ENCODE measurements at places on chromosomes 4 and X.
A peak's percentile ranks its signal among the peaks of the same experiment; 100 is the strongest.

- no peak for DNase-seq
Measured at GRCh38 chr4:138199568-138200235, 42.4 kb downstream of the SLC7A11 start.

GRCh38 chrX:55033429-55033828, 2.7 kb upstream of the ALAS2 start:
- DNase-seq, result no peak

DNA sequence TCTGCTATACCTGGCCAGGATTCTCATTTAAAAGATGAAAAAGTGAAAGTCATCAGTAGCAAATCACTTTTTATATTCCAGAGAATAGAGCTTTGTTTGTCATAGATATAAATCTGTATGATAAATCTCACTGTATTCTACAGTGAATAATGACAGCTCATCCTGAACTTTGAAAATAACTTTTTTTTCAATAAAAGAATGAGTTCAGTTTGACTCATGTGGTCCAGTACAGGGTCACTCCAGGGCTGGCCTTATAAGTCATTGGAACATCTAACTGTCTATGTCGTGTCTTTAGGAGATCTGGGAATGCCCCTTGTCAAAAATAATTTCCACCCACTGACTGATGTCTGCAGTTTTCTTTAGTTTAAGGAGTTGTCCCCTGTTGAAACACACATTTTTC, 18.5 kb upstream of the CXCL8 start:
- no peak for DNase-seq

GRCh38 chr4:119284876-119285780, 36.8 kb downstream of the FABP2 start:
- DNase-seq, result peak; percentile 62

GRCh38 chr4:744212-744841, 38.7 kb downstream of the PCGF3 start:
- no peak for DNase-seq

DNA sequence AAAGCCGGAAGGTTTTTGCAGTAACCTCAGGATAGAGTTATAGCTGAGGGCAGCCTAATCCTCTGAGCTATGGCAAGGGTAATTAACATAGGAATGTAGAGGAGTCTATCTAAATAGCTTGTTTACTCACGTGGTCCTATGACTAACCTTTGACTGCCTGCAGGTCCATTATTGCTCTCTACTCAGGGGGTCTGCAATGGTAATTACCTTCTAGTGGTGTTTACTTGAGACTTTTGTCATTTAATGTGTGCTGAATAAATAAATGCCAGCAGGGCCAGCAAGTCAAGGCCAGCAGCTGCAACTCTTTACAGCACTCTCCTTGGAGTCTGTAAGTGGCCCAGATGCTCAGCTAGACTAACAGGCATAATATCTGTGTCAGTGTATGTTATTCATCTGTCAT, 212.7 kb upstream of the FMR1 start:
- DNase-seq, result no peak

GRCh38 chrX:100341142-100341510, 68.9 kb downstream of the PCDH19 start:
- DNase-seq, result no peak

GRCh38 chrX:101219864-101220346, 319 bp downstream of the DRP2 start:
- DNase-seq, result peak; percentile 87

- no peak for DNase-seq
Measured at GRCh38 chr4:67744561-67745283, 9.5 kb downstream of the GNRHR start.

DNA sequence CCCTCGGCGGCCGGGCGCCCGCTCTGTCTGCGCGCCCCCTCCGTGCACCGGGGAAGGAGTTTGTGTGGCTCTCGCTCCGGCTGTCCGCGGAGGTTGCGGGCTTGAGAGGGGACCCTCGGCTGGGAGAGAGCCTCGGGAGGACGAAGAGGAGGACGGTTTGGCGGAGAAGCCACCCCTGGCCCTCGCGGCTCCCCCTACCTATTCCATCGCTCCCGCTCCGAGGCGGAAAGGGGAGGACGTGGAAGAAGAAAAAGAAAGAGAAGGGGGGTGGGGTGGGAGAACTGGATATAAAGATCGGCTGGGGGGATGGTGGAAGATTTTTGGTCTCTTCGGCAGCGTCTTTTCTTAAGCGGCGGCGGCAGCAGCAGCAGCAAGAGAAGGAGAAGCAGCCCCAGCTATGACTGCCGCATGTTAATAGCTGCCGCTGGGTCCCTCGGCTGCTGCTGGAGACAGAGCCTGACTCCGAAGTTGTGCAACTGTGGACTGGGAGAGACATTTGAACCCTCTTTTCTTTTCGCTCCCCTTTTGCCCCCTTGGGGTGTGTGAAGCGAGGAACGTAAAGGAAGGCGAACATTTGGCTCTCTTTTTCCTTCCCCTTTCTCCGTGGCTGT, 895 bp downstream of the ADGRL3 start:
- DNase-seq, result peak; percentile 55

GRCh38 chrX:150503898-150504219, 64.6 kb upstream of the MTM1 start:
- DNase-seq, result no peak

GRCh38 chr4:37765741-37766140, 60.7 kb upstream of the PGM2 start:
- peak; percentile 63 for DNase-seq

DNA sequence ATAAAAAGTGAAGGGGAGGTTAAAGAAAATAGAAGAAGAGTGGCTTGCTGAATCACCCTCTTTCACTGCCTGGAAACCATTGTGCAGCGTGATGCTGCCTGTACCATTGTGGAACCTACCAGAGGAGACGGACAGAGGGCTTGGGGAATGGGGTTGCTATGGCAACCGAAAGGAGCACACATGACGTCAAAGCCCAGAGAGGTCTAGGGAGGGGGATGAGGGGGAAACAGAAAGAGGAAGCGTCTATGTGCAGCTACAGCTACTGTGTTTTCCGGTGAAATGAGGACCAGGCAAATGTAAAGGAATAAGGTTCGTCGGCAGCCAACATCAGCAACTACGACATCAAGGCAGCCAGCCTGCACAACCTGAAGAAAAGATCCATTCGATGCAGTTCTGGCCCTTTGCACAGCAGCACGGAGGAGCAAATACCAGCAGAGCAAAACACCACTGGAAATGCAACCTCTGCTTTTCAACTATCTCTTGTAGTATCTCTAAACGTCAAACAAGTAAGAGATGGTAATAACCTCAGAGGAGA, at the start of gene MAPK10:
TSS of gene MAPK10 (minus strand) at position 110 of the 535 bp plus-strand sequence.
- DNase-seq, result peak; percentile 98

DNA sequence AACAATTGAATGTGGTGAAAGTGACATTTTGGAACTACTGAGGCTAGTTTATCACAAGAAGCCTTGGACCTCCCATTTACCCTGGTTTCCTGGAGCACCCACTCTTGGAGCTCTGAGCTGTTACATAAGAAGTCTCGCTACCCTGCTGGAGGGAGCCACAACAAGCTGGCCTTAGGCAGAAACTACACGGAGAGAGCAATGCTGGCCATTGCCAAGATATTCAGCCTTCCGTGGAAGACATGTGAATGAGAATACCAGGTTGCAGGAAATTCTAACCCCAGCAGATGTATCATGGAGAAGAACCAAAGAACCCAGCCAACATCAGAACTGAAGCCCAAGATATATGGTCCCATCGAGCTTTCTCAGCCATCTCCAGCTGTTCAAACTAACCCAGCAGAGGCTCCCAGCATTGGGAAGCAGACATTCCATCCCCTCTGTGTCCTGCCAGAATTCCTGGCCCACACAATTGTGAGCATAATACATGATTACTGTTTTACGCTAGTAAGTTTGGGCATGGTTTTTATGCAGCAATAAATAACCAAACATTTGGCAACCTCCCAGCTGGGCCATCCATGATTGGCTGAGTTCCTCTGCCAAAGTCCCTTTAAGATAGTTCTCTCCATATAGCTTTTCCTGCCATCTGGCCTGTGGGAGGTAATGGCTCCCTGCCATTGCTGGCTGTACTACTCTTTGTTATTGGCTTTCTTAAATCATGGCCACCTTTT, 17.9 kb upstream of the PDE5A start:
- no peak for DNase-seq

GRCh38 chr4:120055162-120055561, 11.5 kb downstream of the MAD2L1 start:
- DNase-seq, result no peak

GRCh38 chr4:8030121-8030781, 90.6 kb upstream of the AFAP1 start:
- DNase-seq, result no peak

DNA sequence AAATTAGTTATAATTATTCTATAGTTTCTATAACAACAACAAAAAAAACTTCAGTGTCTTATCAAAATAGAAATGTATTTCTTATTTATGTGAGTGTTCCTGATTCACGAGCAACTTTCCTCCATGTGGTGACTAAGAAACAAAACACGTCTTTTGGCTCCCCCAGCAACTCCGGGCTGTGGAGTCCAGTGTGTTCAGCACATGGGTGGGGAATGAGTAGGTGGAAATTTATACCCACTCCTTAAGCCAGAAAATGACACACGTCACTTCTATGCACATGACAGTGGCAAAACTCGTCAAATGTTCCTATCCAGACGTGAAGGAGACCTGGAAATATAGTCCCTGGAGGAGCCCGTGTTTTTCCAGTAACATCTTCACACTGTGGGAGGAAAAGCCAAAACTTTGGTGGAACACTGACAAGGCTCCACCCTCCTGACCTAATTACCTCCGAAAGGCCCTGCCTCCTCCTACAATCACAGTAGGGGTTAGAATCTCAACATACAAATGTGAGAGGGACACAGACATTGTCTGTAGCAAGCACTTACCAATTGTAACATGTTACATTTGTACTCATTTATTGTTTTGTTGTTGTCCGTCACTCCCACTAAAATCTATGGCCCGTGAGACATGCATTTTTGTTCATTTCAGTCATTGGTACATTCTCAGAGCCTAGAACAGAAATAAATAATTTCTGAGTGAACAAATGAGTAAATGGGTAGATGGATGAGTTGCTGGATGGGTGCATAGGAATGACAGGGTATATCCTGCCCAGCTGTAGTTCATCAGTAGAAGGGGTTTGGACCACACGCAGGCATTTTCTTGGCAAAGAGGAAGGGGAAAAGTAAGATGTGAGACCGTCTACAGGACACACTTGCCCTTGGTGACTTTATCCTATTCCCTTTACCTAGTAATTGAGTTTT, 605.8 kb upstream of the TENM3 start:
- no peak for DNase-seq

DNA sequence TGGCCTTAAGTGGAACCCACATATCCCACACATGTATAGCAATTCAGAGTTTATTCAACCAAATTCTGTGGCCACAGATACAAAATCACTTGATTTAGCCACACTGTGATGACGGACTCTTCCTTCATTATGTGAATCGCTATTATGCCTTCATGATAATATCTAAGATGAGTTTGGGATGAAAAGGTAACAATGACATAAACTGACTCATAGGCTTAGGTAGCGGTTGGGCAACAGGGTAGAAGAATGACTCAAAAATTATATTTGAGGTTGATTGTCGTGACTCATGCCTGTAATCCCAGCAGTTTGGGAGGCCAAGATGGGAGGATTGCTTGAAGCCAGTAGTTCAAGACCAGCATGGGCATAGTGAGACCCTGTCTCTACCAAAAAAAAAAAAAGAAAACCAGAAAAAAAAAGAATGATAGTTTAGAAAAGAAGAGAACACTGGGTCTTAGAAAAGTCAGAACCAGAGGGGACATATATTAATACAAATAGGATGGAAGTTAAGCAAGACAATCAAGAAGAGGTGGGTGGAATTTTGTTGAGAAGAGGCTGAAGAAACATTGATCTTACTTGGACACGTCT, 70.4 kb upstream of the USP9X start:
- no peak for DNase-seq

GRCh38 chrX:38804432-38804681, 3.1 kb downstream of the MID1IP1 start:
- no peak for DNase-seq

- peak; percentile 43 for DNase-seq
Measured at GRCh38 chr4:104064646-104065577, 345.1 kb upstream of the TACR3 start.

DNA sequence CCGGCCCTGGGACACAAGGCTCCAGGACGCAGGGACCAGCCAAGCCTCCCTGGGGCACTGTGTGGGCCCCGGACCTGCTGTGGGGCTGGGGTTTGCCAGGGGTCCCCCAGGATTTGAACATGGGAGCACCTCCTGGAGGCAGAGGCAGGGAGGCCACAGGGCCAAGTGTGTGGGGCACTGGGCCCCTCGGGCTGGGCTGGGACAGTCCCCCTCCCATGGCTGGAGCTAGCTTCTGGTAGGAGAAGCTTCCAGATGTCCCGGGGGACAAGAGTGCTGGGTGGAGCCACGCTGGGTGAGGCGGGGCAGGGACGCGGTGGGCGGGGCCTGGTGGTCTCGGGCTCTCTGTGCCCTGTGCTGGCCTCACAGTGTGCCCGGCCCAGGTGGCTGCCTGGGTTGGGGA, 18.6 kb downstream of the FGFRL1 start:
- DNase-seq, result no peak

GRCh38 chrX:155068165-155068564, 2.8 kb downstream of the CMC4 start:
- DNase-seq, result no peak

GRCh38 chrX:69014200-69014599, 151.1 kb downstream of the PJA1 start:
- no peak for DNase-seq

DNA sequence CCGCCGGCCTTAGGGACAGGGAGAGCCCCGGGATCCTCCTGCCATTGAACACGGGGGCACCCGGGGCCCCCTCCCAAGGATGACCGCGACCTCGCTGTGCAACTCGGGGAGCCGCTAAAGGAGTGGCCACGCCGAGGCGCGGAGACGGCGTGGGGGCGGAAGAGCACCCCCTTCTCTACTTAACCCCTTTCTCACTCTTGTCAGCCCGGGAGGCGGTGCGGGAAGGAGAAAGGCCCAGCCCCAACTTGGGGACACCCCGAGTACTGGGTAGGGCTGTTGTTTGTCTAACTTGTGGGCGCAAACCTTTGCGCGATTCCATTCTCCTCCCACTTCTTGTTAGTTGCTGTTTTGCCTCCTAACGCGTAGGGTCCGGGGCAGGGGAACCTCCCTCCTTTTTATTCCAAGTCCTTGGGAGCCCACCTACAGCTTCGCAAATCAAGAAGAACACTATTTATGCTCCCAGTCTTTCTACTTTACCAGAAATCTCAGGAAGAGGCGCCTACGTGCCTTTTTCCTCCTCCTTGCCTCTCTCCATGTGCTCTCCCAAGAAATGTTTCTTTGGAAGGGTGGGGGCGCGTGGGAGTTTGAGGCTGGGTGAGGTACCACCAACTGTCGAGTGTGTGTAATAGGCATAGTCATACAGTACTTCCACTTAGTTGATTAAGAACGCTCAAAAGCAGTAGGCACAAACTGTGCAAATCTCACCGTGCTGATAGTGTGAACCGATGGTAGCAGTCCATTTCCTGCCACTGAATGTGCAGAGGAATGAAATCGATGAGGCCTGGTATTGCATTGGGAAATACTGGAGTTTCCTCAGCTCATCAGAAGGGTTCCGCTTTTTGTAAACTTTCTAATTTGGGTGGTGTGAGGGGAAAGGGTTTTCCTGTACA, 813 bp downstream of the DIAPH2 start:
- peak; percentile 63 for DNase-seq

GRCh38 chrX:78326401-78326800, 1.0 kb downstream of the CYSLTR1 start:
- DNase-seq, result no peak

GRCh38 chr4:8221476-8221875, 22.4 kb downstream of the SH3TC1 start:
- peak; percentile 53 for DNase-seq

All from common myeloid progenitor, CD34-positive (primary cell).